Stimulated activated CD4-positive, alpha-beta T cell treated with anti-CD3 and anti-CD28 coated beads, Interleukin-1b, Interleukin-23, amount 100 ng/mL, for 1 hour (primary cell): ENCODE measurements at places on chromosomes 13 and 19.

GRCh38 chr13:93268327-93269028, 41.9 kb downstream of the GPC6 start:
- no peak for DNase-seq

DNA sequence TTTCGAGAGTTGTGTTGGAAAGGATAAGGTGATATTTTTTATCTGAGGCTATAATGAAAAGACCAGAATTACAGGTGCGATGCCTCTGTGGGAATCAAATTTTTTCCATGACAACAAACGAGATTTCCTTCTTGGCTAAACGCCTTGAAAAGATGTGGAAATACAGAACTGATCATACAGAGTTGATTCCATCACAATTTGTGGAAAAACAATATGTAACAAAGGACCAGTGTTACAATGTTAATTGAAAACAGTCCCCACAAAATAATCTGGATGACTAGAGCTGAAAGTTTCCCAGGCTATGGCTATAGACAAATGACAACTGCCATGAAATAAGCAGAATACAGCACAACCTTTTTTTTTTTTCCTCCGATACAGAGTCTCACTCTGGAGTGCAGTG, 628.9 kb downstream of the DIAPH3 start:
- no peak for DNase-seq

DNA sequence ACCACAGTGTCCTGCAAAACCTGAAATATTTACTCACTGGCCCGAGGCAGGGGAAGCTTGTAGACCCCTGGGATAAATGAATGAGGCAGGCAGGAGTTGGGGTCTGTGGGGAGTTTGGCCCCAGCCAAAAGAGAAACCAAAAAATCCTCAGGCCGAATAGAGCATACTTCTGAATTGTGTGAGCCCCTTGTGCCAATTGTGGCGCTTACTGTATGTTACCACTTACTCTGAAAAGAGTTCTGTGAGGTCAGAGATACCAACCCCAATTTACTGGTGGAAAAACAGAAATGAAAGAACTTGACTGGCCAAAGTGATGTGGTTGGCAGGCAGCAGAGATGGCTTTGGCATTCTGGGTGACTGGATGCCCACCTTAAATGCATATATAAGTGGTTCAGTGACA, 6.9 kb downstream of the CARM1 start:
- DNase-seq = no peak

DNA sequence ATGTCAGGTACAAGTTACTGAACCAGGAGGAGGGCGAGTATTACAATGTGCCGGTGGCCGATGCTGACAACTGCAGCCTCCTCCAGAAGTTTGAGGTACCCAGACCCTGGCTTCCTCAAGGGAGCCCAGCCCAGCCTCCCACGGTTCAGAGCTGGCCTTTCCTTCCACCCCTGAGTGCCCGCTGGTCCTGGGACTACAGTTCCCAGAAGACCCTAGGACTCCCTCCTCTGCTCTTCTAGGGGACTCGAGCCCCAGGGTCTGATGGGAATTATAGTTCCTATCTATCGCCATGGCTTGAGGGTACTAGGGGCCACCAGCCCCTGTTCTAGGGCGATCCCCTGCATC, 11.0 kb downstream of the PRKCG start:
- no peak for DNase-seq

GRCh38 chr19:36604656-36605100, 435 bp upstream of the ZNF382 start:
- peak; percentile 80 for DNase-seq
